ENCODE measurements at places on chromosomes 6 and 20.

- no peak for DNase-seq
Observed at GRCh38 chr6:1815827-1816452, 206.2 kb downstream of the FOXC1 start.

GRCh38 chr6:155325700-155326516 is 11.6 kb upstream of the TFB1M start:
- DNase-seq = no peak

- no peak for DNase-seq
Observed at GRCh38 chr6:25612666-25613065, 39.3 kb upstream of the SCGN start.

DNA sequence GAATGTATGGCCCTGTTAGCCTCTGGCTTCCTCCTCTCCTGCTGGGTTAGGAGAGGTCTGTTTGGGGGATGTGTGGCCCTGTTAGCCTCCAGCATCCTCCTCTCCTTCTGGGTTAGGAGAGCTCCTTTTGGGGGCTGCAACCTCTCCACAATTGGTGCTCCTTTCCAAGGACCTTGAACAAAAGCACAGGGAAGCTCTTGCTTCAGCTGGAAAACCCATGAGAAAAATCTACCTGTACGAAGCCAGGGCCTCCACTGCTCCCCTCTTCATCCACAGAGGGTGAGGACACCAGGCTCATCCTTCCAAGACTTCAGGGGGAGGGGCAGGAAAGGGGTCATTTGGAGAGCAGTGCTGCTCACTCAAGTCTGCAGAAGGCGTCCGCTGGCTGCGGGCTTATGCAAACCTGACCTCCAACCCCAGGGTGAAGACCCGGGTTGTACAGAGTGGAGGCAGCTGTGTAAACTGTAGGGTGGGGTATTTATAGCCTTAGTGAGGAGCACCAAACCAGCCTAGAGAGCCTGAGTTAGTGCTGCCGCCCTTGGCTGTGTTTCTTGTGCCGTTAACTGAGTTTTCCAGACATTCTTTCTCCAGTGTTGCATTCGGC is 62.1 kb downstream of the SLC24A3 start:
- no peak for DNase-seq

DNA sequence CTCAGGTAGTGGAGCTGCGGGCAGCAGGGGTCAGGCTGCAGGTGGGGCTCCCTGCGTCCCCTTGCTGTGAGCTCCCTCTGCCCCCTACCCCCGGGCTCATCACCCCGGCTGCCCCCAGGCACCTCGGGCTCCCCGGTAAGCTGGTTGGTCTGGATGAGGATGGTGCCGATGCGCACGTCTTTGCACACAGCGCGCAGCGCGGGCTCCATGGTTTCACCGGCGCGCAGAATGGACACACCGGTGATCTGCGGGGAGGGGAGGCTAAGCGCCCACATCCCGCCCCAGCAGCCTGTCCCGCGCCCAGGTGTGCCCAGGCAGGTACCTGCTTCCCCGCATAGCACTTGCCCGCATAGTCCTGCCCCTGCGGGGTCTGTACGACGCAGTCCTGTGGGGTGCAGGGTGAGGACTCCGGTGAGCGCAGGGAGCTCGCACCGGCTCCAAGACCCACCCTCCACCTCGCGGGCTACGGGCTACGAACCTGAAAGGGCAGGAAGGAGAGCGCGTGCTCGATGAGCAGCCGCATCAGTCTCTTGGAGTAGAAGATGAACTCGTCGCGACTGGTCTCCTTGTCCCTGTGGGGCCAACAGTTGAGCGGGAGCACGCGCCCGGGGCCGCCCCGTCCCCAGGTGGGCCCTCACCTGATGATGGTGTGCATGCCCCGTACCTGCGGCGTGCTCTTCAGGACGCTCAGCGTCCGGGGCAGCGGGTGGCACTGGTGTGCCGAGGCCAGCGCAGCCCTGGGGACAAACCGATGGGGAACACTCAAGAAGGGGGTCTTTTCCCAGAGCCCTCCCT is 15.5 kb downstream of the UCKL1 start:
- DNase-seq = no peak

GRCh38 chr20:41782730-41783406 is 164.7 kb upstream of the CHD6 start:
- no peak for DNase-seq

Measured in HT-29 (cell line).